ENCODE measurements at places on chromosomes 2 and 18.

DNA sequence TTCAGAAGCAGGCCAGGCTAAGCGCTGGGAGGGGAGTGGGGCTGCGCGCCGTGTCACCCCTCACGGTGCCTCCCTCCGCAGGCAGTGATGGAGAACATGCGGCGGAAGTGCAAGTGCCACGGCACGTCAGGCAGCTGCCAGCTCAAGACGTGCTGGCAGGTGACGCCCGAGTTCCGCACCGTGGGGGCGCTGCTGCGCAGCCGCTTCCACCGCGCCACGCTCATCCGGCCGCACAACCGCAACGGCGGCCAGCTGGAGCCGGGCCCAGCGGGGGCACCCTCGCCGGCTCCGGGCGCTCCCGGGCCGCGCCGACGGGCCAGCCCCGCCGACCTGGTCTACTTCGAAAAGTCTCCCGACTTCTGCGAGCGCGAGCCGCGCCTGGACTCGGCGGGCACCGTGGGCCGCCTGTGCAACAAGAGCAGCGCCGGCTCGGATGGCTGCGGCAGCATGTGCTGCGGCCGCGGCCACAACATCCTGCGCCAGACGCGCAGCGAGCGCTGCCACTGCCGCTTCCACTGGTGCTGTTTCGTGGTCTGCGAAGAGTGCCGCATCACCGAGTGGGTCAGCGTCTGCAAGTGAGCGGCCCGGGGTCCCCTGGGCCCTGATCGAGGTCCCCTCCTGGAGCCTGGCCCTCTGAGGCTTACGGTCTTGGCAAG lies 12.2 kb downstream of the WNT10A start:
- no peaks in the 10 kb centered on the region for H3K4me1 ChIP-seq
- H3K36me3 ChIP-seq: no peaks in the 10 kb centered on the region
- H3K27me3 ChIP-seq: peaks cover 98% of the 10 kb centered on the region
- DNase-seq: peak; percentile 90
- H3K4me3 ChIP-seq: no peak overlapping the region

DNA sequence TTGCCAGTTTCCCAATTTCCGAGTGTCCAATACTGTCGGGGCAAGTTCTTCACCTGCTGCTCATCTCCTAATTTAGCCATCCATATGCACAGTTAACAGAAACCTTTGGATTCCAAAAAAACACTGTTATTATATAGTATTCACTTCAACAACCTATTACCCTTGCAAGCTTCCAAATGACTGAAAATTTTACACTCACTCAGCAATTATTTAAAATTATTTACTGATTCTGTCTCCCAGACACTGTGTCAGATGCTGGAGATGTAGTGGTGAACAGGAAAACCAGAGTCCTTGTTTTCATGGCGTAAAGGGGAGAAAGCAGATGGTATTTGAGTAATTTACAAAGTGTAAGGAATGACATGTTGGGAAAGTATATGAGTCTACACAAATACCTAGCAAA lies 53.7 kb upstream of the BMPR2 start:
- no peaks in the 10 kb centered on the region for H3K27me3 ChIP-seq
- H3K4me3 ChIP-seq: no peak overlapping the region

- H3K4me1 ChIP-seq: no peaks in the 10 kb centered on the region
- H3K36me3 ChIP-seq: no peaks in the 10 kb centered on the region
- H3K27me3 ChIP-seq: no peaks in the 10 kb centered on the region
- DNase-seq: no peak
- no peak overlapping the region for H3K4me3 ChIP-seq
- no peak overlapping the region for H3K27ac ChIP-seq
Observed at GRCh38 chr2:237964194-237964577, 2.6 kb upstream of the UBE2F start.

GRCh38 chr2:118913803-118914645 lies 28.0 kb upstream of the MARCO start:
- H3K27ac ChIP-seq: no peak overlapping the region
- H3K27me3 ChIP-seq: no peaks in the 10 kb centered on the region
- no peak overlapping the region for H3K4me3 ChIP-seq
- H3K4me1 ChIP-seq: no peaks in the 10 kb centered on the region
- no peak for DNase-seq
- no peaks in the 10 kb centered on the region for H3K36me3 ChIP-seq

- no peak for DNase-seq
- H3K27me3 ChIP-seq: no peaks in the 10 kb centered on the region
- peaks cover 11% of the 10 kb centered on the region for H3K36me3 ChIP-seq
- no peaks in the 10 kb centered on the region for H3K4me1 ChIP-seq
Observed at GRCh38 chr2:12727065-12727464, 10.3 kb downstream of the TRIB2 start.

GRCh38 chr18:59800897-59801296 lies 98.9 kb upstream of the PMAIP1 start:
- H3K4me1 ChIP-seq: no peaks in the 10 kb centered on the region
- DNase-seq: no peak
- no peaks in the 10 kb centered on the region for H3K36me3 ChIP-seq
- no peaks in the 10 kb centered on the region for H3K27me3 ChIP-seq

- H3K27ac ChIP-seq: no peak overlapping the region
- DNase-seq: no peak
- H3K4me1 ChIP-seq: no peaks in the 10 kb centered on the region
Observed at GRCh38 chr2:219578811-219579613, 6.9 kb downstream of the INHA start.

DNA sequence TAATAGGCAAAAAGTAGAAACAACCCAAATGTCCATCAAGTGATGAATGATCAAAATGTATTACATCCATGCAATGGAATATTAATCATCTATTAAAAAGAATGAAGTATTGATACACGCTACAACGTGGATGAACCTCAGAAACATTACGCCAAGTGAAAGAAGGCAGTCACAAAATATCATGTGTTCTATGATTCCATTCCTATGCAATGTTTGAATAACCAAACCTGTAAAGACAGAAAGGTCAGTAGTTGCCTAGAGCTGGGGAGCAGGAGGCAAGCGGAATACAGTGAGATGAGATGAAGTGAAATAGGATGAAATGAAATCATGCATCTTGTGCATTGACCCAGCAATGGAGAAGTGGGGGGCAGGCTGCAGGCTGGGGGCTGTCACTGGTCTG lies 17.9 kb upstream of the COL6A3 start:
- H3K4me1 ChIP-seq: no peaks in the 10 kb centered on the region
- peaks cover 10% of the 10 kb centered on the region for H3K27me3 ChIP-seq
- DNase-seq: no peak
- no peak overlapping the region for H3K27ac ChIP-seq
- no peak overlapping the region for H3K4me3 ChIP-seq
- H3K36me3 ChIP-seq: no peaks in the 10 kb centered on the region

DNA sequence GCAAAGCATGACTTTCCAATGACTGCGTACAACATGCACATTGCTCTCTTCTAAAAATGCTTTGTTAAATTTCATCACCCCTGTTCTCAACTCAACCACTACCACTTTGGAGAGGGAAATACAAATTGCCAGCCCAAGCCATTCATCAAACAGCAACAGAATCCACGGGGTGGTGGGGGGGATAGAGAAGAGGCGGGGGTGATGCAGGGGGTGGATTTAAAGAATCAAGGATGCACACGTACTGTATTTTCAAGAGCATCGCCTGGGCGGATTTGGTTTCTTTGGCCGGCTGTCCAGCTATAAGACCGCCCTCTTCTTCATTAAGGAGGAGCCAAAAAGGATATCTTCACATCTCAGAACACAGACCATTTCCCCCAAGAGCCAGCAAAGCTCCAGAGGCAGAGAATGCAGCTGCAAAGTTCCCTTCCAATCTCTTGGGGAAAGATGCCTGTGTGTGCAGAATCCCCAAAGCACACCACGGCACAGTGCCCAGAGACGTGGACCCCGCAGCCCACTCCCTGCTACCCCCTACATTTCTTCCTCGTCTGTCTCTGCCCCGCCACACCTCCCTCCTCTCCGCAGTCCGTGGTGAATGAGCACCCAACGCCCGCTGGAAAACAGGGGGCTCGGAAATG lies 977 bp downstream of the SLC8A1 start:
- peak; percentile 70 for DNase-seq
- H3K36me3 ChIP-seq: no peaks in the 10 kb centered on the region
- H3K27ac ChIP-seq: no peak overlapping the region
- H3K4me3 ChIP-seq: peak overlapping the region; percentile 85
- peaks cover 40% of the 10 kb centered on the region for H3K27me3 ChIP-seq

GRCh38 chr18:63002803-63003445 lies 287.6 kb downstream of the PHLPP1 start:
- no peaks in the 10 kb centered on the region for H3K36me3 ChIP-seq
- H3K4me1 ChIP-seq: no peaks in the 10 kb centered on the region
- H3K27me3 ChIP-seq: no peaks in the 10 kb centered on the region
- no peak overlapping the region for H3K27ac ChIP-seq
- no peak for DNase-seq
- H3K4me3 ChIP-seq: no peak overlapping the region

GRCh38 chr2:170694316-170694715 lies 20.8 kb upstream of the SP5 start:
- no peak overlapping the region for H3K27ac ChIP-seq
- H3K4me3 ChIP-seq: no peak overlapping the region
- H3K27me3 ChIP-seq: no peaks in the 10 kb centered on the region
- H3K36me3 ChIP-seq: no peaks in the 10 kb centered on the region
- H3K4me1 ChIP-seq: peaks cover 11% of the 10 kb centered on the region

- H3K4me3 ChIP-seq: no peak overlapping the region
- H3K27me3 ChIP-seq: no peaks in the 10 kb centered on the region
- H3K27ac ChIP-seq: no peak overlapping the region
- H3K36me3 ChIP-seq: no peaks in the 10 kb centered on the region
- H3K4me1 ChIP-seq: peaks cover 4% of the 10 kb centered on the region
- no peak for DNase-seq
Observed at GRCh38 chr18:24209558-24209957, 70.7 kb downstream of the CABYR start.

DNA sequence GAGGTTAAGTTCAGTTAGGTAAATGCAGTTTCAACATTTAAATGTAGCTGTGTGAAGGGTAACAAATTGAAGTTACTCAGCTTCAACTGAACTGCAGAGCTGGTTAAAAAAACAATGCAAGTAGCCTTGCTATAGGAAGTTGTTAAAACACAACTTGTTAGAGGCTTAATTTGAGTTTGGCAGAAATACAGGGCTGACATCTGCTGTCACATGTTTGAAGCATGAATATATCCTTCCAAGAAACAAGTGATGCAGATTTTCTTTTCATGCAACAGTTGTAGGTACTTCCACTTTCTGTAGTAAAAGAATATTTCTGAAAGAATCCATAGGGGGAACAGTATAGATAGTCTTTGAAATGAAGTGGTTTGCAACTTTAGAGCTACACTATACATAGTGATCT lies 208.7 kb upstream of the RASGRP3 start:
- H3K27me3 ChIP-seq: no peaks in the 10 kb centered on the region
- H3K36me3 ChIP-seq: no peaks in the 10 kb centered on the region
- DNase-seq: no peak
- H3K27ac ChIP-seq: no peak overlapping the region
- H3K4me3 ChIP-seq: no peak overlapping the region

DNA sequence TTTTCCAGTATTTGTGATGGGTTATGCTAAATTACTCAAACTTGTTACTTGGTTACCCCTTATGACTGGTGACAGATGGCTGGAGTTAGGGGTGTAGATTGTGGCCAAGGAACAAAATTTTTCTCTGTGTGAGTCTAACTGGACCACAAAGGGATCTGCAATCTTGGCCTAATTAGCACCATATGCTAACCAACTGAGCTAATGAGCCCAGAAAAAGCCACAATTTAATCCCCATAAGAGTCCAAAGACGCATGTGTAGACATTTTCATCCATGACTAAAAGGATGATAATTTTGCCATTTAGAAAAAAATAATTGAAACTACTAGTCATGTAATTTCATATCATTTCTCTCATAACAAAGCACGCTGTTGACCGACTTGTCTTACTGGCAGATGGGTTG lies 151.2 kb downstream of the ABCA12 start:
- DNase-seq: no peak
- no peak overlapping the region for H3K27ac ChIP-seq
- H3K4me1 ChIP-seq: no peaks in the 10 kb centered on the region
- H3K27me3 ChIP-seq: no peaks in the 10 kb centered on the region
- no peaks in the 10 kb centered on the region for H3K36me3 ChIP-seq

GRCh38 chr2:33478968-33479731 lies 2.7 kb downstream of the RASGRP3 start:
- H3K4me1 ChIP-seq: peaks cover 5% of the 10 kb centered on the region
- DNase-seq: no peak
- no peak overlapping the region for H3K27ac ChIP-seq
- no peaks in the 10 kb centered on the region for H3K36me3 ChIP-seq
- H3K27me3 ChIP-seq: peaks cover 54% of the 10 kb centered on the region
- H3K4me3 ChIP-seq: no peak overlapping the region

GRCh38 chr18:40678318-40678717 lies 1276.7 kb upstream of the PIK3C3 start:
- H3K27me3 ChIP-seq: no peaks in the 10 kb centered on the region
- no peak for DNase-seq
- H3K4me1 ChIP-seq: peaks cover 4% of the 10 kb centered on the region
- no peak overlapping the region for H3K4me3 ChIP-seq
- H3K27ac ChIP-seq: no peak overlapping the region

DNA sequence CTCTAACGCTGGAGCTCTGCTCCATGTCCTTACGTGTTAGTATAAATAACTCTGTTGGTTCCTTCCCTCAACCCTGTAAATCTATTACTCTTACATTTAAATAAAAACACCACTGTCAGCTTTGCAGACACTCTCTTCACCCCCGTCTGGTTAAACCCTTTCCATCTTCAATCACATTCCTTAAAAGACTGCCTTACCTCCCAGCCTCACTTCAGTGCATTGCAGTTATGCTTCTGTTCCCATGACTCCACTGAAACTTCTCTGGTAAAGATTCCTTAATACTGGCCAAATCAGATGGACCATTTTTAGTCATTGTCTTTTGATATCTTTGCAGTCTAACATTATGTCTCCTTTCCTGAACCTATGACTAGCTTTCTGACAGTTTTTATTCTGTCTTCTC lies 61.7 kb downstream of the EML4 start:
- no peak overlapping the region for H3K4me3 ChIP-seq
- peaks cover 3% of the 10 kb centered on the region for H3K4me1 ChIP-seq
- no peaks in the 10 kb centered on the region for H3K36me3 ChIP-seq
- H3K27me3 ChIP-seq: no peaks in the 10 kb centered on the region

Data from endodermal cell (in vitro differentiated cells).